RPMI7951 (cell line): ENCODE measurements at places on chromosomes 3 and 15. TPM values are rescaled to one million over a fixed set of nuclear protein-coding genes. Genes with fewer than 3 reads are reported as not detected.

The DLL4 gene
- 2.5 and 2.6 TPM in 2 replicates for total RNA-seq

The CGNL1 gene
- under 0.01 TPM in 2 replicates for total RNA-seq

The SLC12A1 gene
- total RNA-seq, result 0.10 TPM in 1 of 2 replicates, not detected in the other

The FLNB gene
- total RNA-seq, result 104 TPM in 2 replicates

The LRTM1 gene
- total RNA-seq, result 1.6 and 2.2 TPM in 2 replicates

The MAGEL2 gene
- not detected in 2 replicates for total RNA-seq

The JMJD7 gene
- total RNA-seq, result 5.3 and 7.8 TPM in 2 replicates

The COLQ gene
- total RNA-seq, result 0.29 and 0.48 TPM in 2 replicates

The DOCK3 gene
- total RNA-seq, result 0.10 and 0.12 TPM in 2 replicates

The ALDH1A2 gene
- total RNA-seq, result 0.78 TPM in 1 of 2 replicates, not detected in the other

DNA sequence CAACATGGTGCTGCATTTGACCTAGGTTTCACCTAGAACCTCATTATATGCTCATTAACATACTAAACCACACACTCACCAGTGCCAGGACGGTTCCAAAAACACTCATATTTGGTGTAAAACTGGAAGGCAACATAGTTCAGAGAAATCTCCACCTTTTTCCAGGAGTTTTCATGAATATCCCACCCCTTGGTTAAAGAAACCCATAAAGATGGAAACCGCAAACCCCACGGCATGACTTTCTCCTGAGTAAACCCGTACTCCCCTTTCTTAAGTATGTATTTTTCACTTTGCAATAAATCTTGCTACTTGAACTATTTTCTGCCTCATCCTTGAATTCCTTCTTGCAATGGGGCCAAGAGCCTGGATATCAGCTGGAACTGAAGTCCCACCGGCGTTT lies 379.3 kb downstream of the MAGI1 start:
- peak; percentile 37 for DNase-seq

- DNase-seq, result no peak
Observed at GRCh38 chr15:69272139-69272538, 26.6 kb upstream of the PAQR5 start.

DNA sequence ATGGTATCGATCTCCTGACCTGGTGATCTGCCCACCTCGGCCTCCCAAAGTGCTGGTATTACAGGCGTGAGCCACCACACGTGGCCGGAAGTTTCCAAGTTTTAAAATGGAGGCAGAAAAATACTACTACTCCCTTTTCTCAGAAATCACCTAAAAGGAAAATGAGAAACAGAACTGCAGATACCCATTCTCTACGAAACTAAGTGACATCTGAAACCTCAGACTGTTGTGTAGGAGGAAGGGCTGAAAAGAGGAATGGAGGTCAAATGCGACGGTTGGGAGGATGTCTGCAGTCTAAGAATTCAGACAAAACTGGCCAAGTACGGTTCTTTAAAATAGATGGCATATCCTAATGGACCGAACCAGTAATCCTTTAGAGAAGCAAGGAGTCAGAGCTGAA lies 24.1 kb downstream of the WDR48 start:
- no peak for DNase-seq

DNA sequence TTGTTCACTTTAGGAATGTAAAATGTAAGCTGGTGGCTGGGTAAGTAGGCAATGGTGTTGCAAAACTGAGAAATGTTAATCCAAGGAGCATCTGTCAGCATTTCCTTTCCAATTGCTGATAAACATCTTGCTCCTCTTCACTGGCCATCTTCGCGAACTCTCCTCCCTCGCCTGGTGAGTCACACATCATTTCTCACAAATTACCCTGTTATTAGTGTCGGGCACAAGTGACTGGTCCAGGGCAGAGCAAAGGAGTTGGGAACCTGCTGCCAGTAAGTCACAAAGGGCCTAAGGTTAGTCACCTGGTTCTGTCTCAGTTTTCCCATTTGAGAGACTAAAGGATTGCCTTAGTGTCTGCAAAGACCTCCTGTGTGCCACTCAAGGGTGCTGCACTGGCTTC lies 13.0 kb downstream of the CERS3 start:
- DNase-seq, result no peak

DNA sequence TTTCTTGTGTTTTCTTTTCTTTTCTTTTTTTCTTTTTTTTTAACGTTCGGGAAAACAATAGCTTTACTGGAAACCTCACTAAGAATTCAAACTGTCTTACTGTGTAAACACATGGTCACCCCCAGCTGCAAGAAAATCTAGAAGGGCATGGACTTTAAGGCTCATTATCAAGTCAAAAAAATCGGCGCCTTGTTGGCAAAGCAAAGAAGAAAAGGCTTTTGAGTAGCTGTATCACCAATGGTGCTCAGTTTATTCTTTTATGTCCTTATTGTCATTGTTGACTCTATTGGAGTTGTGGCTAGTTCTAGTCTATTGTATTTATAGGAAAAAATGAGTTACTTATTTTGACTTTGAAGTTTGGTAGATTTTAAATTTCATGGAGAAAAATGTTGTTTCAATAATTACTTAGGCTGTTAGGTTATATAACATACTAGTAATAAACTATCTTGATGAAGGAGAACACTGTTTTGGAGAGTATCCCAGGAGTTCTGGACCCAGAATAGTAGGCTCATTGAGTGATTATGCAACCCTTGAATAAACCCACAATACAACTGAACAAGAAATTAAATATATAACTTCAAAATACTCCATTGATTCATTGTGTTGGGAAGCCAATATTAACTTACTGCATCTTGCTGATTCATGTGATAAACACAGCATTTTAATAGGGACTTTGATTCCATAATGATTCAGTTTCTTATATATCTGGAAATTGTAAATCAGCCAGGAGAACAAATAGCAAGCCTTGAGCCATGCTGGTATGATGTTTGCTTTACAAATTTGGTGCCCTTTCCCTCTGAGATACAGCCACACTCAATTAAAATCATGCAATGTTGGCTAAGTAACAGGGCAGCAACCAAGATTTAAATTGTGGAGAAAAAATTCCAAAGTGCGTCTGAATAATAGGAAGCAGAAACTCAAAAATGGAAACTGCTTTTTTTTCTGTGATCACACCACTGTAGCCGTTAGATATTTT lies 27.8 kb upstream of the GOLIM4 start:
- DNase-seq, result no peak

GRCh38 chr3:16118396-16118795 lies 56.1 kb upstream of the GALNT15 start:
- DNase-seq, result no peak

DNA sequence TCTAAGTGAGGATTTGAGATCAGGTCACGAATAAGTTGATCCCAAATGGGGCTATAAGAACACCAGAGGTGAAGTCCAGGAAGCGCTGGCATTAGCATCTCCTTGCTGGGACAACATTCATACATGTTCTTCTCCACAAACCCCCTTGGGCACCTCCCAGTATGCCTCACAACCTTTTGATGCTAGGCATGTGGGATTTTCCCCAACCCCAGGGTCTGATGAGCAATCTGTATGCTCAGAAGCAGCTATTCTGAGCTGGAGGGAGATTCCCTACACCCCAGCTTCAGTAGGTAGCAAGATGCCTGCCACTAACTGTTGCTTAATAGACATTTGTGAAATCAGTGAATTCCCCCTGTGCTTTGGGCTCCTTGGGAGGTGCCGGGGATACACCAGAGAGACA lies 32.2 kb downstream of the SLC6A11 start:
- no peak for DNase-seq

DNA sequence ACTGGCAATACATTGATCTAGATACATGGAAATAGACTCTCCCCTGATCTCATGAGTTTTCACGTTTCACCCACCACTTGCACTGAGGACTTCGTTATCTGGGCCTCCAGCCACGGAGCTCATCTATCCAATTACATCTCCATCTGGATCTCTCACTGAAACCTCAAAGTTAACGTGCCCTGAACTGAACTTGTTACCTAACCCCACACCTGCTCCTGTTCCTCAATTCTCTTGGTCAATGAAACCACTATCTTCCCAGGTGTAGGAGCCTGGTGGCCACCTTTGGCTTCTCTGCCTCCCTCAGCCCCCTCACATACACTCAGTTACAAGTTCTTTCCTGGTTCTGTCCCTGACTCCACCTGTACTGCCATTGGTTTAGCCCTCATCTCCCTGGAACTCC lies 9.7 kb downstream of the DGKG start:
- DNase-seq, result no peak

GRCh38 chr3:181851063-181851462 lies 139.3 kb downstream of the SOX2 start:
- no peak for DNase-seq

DNA sequence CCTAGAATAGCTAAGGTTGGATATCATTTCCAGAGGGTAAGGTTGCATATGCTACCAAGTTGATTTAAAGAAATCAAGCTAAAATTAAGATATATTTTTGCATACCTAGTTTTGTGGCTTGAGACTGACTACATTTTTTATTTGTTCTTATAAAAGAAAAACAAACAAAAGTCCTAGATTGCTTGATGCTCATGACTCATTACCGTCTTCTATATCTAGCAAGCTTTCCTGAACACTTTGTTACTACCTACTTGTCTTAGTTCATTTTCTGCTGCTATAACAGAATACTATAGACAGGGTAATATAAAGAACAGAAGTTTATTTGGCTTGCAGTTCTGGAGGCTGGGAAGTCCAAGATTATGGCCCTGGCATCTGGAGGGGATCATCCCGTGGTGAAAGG lies 152.1 kb upstream of the THRB start:
- no peak for DNase-seq

- DNase-seq, result peak; percentile 51
Observed at GRCh38 chr15:63246691-63247469, 30.5 kb upstream of the APH1B start.

GRCh38 chr15:34993877-34994276 lies 5.8 kb upstream of the ZNF770 start:
- no peak for DNase-seq

- DNase-seq, result no peak
Observed at GRCh38 chr15:77013776-77014131, 18.8 kb downstream of the PSTPIP1 start.

GRCh38 chr3:160152638-160153037 lies 72.6 kb upstream of the C3orf80 start:
- DNase-seq, result no peak

- DNase-seq, result no peak
Observed at GRCh38 chr15:63308947-63309346, 31.5 kb downstream of the APH1B start.

- no peak for DNase-seq
Observed at GRCh38 chr3:54706738-54707137, 221.1 kb downstream of the LRTM1 start.

- DNase-seq, result no peak
Observed at GRCh38 chr3:130789782-130790322, 43.2 kb upstream of the PIK3R4 start.

GRCh38 chr3:27319847-27320526 lies 49.2 kb downstream of the NEK10 start:
- DNase-seq, result no peak
